Stimulated activated CD4-positive, alpha-beta T cell treated with anti-CD3 and anti-CD28 coated beads, Interleukin-1b, Interleukin-23, amount 100 ng/mL, for 24 hours (primary cell): ENCODE measurements at places on chromosomes 12 and 14.

GRCh38 chr14:75441728-75442127 is 13.9 kb downstream of the JDP2 start:
- no peak for DNase-seq

DNA sequence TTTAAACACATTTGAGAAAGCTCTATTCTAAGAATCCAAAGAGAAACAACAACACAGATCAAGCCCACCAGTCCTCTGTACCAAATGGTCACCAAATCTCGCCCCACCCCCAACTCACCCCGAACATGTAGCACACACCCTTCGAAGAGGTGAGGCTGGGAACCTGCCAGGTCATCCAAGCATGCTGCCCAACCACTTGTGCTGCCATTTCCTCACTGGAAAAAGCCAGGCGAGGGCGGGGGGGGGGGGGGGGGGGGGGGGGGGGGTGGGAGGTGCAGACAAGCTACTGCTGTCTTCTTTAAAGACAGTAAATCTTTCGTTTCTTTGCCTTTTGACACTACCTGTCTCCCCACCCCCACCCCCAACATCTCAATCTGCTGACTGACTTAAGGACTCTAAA is 59.9 kb downstream of the SETD3 start:
- no peak for DNase-seq

DNA sequence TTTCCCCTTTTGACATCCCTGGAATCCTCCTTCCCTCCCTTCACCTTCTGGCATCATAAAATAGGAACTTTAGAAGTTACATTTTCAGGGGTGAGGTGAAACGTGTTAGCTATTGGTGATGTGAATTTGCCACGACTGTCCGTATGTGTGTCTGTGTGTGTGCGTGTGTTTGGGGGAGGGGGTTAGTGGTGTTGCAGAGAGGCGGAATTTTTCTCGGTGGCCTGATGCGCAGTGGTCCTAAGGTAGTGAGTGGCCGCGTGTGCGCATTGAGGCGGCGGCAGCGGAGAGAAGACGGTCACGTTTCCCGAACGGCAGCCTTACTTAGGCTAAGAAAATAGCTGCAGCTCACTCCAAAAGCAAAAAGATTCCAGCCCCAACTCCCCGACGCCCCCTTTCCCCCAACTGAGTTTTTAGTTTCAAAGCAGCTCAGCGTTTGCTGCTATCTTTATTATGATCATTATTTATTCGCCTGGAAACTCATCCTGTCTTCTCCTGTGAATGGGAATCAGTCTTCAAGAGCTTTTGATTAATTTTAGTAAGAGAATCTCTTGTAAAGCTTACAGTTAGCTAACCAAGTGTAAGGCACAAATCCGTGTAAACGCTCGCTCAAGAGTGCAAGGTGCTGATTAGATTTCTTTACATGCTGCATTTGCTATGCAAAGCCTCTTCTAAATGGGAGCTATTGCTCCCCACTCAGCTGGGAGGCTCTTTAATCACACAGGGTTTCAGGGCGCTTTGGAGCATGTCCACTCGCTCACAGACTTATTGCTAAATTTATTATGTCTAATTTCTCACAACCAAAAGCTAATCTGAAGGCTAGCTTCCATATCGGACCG is 4.7 kb downstream of the FLRT2 start:
- no peak for DNase-seq

- no peak for DNase-seq
Observed at GRCh38 chr12:93634416-93634815, 42.8 kb upstream of the CRADD start.

DNA sequence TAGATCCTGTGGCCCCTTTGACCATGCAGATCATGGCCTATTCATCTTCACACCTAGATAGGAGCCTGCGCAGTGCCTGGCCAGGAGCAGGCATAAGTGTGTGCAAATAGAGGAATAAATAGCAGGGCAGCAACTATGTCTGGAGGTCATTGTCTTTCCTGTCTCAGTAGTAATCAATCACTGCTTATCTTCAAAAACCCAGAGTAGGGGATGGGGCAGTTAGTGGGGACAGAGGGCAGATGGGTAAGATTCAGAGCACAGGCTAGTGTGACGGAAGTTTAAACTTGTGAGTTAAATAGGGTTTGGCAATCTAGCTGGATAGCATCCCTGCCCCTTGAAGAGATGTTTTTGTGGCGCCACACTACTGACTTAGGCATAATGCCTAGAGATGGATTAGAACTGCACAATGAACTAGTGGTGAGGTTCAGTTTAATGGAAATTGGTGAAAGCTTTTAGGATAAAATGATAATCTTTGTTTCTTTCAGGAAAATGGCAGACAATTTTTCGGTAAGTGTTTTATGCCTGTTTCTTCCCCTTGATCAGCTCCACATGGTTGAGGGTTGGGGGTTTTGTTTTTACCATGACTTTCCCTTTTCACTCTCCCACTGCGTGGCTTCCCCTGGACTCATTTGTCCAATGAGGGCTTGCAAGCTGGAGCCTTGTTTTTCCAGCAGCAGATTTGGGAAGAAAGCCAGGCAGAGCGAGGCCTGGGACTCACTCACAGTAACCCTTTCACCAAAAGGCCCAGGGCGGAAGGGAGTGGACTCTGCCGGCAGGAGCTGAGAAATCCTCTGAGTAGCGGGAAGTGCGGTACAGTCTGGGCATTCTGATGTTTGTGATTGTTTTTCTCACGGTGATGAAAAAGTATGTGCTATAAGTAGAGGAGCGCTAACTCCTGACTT is 8.1 kb downstream of the LGALS3 start:
- DNase-seq, result no peak

DNA sequence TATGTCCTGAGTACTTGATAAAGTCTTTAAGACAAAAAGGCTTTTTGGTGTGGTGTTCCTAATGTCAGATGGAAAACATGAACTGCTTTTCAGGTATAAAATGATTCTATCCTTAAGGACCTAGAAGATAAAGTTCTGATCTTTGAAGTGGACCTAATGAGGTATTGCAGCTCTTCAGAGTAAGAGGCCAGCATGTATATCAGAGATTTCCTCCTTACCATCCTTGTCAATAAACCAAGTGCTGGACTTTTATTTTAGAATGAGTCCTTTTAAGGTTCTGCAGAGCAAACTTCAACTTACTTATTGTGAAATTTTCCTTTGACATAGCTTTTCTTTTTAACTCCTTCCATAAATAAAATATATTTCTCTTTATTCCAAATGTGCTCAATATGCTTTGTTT is 50.1 kb downstream of the UNC79 start:
- no peak for DNase-seq
